ENCODE measurements at places on chromosomes 16 and 17.

GRCh38 chr16:29910819-29911675 is 10.8 kb downstream of the ASPHD1 start:
- no peak for DNase-seq

DNA sequence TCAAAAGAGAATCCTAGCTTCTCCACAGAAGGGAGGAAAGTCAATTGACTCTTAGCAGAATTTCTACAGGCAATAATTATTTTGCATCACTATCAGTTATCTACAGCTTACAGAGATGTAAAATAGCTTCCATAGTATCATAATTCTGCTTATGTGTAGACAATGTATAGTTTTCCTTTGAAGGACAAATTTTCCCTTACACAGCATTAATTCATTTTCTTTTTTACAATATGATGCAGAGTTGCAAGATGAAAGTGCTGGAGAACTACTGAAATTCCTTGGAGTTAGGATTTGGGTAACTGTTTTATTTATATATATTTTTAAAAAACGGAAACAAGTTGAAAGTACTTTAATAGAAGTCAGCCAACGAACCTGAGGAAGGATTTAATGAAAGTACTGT is 111.0 kb upstream of the CPHXL start:
- DNase-seq = no peak

GRCh38 chr17:34301986-34302385 is 16.4 kb downstream of the CCL11 start:
- DNase-seq = no peak

DNA sequence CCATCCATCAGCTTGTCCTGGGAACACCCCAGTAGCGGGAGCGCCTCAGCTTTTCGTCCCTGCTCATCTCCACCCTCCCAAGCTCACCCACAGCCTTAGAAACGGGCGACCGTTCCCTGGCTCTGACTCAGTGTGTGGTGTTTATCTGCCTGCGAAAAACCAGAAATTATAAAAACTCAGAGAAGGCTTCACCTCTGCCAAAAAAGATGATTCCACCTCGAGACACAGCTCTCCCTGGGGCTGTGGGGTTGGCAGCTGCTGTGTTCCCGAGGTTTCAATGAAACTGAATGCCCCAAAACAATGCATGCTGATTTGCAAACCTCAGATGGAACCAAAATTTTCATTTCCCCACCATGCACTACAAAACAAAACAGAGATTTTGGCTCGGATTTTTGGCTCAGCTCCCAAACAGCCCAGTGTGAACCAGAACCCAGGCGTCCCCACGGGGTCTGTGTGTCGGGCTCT is 62.4 kb upstream of the MED9 start:
- no peak for DNase-seq

- no peak for DNase-seq
Observed at GRCh38 chr17:61571624-61572023, 19.4 kb downstream of the NACA2 start.

DNA sequence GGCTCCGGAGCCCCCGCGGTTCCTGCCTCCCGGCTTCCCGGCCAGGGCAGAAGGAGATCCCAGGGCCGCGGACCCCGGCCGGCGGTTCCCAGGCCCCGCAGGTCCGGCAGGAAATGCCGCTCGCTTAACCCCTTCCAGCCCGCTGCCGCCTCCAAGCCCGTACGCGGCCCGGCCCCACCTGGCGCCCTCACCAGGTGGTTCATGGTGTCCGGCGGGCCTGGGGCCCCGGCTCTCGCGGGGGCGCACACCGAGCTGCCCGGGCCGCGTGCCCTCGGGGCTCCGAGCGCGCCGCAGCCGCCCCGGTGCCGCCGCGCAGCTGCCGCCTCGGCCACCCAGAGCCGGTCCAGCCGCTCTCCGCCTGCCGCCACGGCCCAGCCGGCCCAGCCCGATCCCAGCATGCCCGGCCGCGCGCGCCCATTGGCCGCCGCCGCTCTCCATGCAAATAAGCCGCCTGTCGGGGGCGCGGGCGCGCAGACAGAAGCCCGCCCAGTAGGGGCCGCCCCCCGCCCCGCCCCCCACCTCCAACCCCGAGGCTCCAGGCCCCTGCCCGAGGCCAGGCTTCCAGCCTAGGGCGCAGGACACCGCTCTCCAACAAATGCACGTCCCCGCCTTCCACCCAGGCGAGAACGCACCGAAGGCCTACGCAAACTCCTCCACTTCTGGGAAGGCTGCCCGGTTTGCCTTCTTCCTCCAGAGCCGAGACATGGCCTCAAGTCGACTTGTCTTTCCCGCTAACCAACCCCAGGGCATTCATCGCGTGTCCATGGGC is at the start of gene BCAR1:
Gene BCAR1, minus strand, starts transcription at position 345 of the 769 bp plus-strand sequence. Its CDS starts 142 bp downstream, at position 203.
- DNase-seq = peak; percentile 57

DNA sequence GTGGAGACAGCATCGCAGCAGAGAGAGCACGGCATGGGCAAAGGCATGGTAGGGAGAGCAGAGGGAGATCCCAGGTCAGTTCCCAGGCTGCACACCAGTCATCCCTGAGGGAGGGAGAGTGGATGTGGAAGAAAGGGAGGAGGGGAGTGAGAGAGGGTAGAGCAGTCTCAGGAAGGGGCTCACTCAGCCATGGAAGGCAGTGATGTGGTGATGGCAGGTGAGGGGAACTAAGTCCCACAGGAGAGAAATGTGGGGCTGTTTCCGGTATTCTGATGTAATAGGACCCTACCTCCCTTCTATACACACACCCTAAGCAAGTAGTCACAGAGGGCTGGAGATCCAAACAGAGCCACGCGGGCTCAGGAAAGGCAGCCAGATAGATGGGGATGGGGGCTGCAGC is 500.3 kb upstream of the CDH11 start:
- DNase-seq = no peak

DNA sequence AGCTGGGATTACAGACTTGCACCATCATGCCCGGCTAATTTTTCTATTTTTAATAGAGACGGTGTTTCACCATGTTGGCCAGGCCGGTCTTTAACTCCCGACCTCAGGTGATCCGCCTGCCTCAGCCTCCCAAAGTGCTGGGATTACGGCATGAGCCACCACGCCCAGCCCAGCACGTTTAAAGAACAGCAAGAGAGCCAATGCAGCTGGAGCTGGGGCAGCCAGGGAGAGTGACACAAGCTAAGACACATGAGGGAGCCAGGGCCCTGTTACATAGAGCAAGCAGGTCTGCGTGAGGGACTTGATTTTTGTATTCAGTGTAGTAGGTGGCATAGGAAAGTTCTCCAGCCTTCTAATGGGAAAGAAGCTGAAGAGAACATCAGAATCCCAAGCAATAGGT is 21.7 kb upstream of the GOSR2 start:
- no peak for DNase-seq

GRCh38 chr17:31079731-31080130 is 15.0 kb upstream of the NF1 start:
- DNase-seq = no peak

DNA sequence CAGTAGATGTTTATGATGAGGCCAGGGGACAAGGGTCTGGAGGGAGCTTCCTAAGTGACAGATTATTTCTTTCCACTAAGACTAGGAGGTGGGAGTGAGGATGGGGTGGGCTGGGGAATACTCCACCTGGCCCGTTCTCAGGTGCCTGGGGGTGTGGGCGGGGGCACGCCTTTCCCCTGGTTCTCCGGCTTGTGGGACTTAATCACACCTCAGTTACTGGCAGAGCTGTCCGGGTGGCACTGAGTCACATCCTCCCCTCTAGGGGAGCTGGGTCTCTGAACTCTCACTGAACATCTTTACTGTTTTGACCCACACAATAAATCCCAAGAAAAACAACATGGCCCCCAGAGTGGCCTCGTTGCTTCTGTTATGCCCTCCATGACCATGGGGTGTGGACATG is 332.8 kb downstream of the MAF start:
- no peak for DNase-seq

DNA sequence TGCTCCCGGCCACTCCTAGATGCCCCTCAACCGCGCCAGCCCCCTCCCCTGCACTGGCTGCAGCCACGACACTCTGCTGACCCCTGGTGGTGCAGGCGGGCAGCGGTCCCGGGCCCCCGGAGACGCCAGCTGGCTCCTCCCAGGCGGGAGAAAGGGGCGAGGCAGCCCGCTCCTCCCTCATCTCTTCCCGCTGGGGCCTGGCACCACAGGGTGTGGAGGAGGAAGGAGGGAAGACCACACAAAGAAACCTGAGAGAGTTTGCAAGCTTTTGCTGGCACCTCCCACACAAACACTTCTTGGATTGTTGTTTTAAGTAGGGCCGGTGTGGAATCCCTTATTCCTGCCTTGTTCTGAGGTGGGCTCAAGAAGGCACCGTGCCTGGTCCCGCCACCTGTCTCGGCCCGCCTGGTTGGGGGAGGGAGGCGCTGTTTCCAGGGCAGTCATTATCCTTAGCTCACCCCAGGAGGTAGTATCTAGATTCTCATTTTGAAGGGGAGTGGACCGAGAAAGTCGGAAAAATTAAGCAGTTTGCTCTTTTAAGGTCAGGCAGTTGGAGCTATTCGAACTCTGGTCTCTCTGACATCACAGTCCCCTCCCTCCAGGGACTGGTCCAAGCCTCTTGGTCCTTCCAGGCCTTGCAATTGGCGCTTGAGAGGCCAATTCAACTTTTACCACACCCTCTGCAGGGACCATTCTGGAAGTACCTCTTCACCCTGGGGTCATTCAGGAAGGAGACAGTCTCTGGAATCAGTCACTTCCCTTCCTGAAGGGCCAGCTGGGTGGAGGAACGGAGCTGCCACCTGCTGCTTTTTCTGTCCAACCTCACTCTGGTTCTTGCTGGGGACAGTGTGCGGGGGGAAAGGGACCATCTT is 959 bp upstream of the ANKRD13B start:
- DNase-seq = peak; percentile 47

- DNase-seq = no peak
Observed at GRCh38 chr16:85894266-85894665, 4.7 kb upstream of the IRF8 start.

DNA sequence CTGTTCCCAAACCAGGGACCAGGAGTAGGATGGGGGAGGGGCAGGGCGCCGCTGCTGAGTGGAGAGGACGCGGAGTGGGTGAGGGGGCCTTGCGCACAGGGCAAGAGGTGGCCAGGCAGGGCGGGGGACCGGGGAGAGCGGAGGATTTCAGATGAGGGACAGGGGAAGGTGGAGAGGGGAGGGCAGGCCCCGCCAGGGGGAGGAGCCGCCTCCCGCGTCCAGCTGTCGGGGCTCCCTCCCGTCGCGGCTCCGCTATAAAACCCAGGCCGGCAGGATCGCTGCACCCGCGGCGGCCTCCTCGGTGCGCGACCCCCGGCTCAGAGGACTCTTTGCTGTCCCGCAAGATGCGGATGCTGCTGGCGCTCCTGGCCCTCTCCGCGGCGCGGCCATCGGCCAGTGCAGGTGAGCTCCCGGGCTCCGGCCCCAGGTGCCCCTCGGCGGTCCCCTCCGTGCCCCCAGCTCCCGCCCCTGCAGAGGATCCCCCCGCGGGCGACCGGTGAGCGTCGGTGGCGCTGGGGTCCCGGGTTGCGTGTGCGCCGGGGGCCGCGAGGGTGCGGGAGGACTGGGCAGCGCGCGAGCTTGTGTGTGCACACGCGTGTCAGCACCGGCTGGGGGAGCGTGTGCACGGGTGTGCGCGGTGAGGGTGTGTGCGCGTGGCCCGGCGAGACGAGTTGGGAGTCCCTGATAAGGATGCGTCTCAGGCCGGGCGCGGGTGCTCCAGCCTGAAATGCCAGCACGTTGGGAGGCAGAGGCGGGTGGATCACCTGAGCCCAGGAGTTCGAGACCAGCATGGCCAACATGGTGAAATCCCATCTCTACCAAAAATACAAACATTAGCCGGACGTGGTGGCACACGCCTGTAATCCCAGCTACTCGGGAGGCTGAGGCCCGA is at the start of gene CA4:
Gene CA4, plus strand, starts transcription at position 283 of the 892 bp plus-strand sequence. Its CDS starts 62 bp downstream, at position 345.
- no peak for DNase-seq

GRCh38 chr17:21005803-21006202 is 37.0 kb downstream of the USP22 start:
- DNase-seq = no peak

DNA sequence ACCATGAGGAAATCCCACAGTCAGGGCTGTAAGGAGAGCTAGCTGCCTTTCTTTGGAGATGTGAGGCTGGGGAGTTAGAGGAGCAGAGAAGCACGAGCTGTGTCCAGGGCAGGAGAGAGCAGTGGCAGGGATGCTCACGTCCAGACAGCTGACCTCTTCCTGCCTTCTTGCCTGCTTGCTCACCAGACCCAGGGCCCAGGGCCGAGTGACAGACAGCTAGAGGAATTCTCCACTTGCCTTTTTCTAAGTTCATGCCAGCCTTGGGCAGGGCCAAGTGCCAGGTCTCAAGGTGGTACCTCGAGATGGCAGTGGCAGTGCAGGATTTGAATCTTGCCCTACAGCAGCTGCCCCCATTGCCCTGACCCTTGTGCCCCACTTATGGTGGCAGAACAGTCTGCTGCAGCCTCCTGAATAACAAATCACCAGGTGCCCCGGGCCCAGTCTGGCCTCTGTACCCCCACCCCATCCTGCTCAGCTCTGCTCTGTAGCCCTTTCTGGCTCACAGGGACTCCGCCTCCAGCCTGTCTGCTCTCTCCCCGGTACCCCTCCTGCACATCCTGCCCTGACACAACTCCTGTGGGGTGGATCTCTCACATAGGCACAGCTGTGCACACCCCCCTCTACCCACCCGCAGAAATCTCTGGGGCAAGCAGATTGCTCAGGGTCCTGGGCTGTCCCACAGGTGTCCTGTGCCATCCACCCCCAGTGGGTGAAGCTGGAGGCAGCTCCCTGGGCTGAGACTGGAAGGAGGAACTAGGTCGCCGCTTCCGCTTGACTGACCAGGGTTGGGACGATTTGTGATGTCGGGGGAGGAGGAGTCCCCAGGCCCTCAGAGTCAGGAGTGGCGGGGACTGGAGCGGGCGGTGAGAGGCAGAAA is 25.9 kb downstream of the GRIN2C start:
- DNase-seq = peak; percentile 18

DNA sequence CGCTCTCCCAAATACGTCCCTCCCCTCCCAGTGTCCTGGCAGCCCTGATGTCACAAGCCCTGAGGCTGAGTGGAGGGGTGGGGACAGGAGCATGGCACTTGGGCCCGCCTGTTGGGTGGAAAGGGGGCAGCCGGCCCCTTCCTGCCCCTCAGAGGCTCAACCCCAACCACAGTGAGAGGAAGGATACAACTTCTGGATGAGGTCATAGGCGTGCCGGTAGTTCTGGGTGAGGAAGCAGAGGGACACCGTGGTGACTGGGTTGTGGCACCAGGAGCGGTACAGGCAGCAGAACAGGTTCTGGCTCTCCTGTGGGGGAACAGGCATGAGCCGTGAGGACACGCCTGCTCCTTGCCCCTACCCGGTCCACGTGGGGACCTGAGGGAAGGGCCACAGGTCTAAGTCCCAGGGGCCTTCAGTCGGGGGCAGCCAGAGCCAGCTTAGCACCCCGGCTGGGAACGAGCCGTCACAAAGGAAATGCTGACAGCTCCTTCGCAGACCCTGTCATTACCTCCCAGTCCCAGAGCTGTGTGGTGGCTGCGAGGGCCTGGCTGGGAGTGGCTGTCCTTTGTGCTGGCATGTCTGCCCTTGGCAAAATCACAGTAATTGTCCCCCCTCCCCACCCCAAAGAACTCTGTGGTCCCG is 11.2 kb upstream of the MTSS2 start:
- DNase-seq = no peak

- DNase-seq = no peak
Observed at GRCh38 chr17:50218771-50219315, 17.4 kb upstream of the COL1A1 start.

DNA sequence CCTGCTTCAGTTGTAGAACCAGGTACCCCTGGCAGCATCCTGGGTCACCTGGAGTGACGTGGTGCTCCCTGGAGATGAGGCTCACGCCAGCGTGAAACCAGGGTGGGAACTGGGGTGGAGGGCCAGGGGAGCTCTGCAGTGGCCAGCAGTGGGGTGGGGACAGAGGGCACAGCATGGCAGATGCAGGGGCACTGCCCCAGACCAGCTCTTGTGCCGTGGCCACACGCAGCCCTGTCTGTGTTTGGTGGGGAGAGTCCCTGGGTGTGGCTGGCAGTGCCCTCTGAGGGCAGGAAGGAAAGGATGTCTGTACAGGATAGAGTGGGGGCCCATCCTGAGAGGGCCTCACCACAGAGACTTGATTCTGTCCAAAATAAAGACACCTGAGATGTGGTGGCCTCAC is 24.5 kb downstream of the ZNF750 start:
- DNase-seq = no peak
